ENCODE measurements at places on chromosomes 6 and 20. TPM values are rescaled to one million over a fixed set of nuclear protein-coding genes. Genes with fewer than 3 reads are reported as not detected.

SUMO4 gene
- not detected for polyA plus RNA-seq

TAB2 gene
- 46.4 TPM for polyA plus RNA-seq

TXLNB gene
- polyA plus RNA-seq: 0.88 TPM

STXBP5 gene
- 40.0 TPM for polyA plus RNA-seq

RIMS1 gene
- 0.91 TPM for polyA plus RNA-seq

FUT9 gene
- not detected for polyA plus RNA-seq

GRCh38 chr6:69926745-69927144 lies 60.4 kb downstream of the COL19A1 start:
- DNase-seq: no peak

DNA sequence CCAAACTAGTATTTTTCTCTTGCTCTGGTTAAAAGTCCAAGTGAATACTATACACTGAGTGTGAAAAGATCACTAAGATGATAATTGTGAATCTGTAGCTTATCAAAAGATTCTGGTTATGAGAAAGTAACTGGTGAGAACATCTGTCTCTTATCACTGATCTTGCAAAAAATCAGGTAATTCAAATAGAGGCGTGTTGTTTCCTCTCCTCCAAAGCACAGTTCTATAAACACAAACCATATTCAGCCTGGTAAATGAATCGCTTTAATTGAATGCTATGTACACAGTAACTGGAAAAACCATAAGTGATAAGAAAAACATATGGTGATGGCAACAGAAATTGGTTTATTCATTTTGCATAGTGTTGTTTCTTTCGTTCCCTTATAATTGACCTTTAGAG lies 161.0 kb downstream of the RALGAPA2 start:
- no peak for DNase-seq

GRCh38 chr6:36327226-36327918 lies 9.3 kb downstream of the BNIP5 start:
- DNase-seq: no peak

GRCh38 chr6:35178932-35179832 lies 34.6 kb upstream of the SCUBE3 start:
- DNase-seq: no peak

- no peak for DNase-seq
Measured at GRCh38 chr6:45584127-45584526, 206.4 kb upstream of the SUPT3H start.

Measured in AG04450 (cell line).